Stimulated activated CD8-positive, alpha-beta memory T cell treated with anti-CD3 and anti-CD28 coated beads, Interleukin-7, amount 100 ng/mL, for 1 hour (primary cell): ENCODE measurements at places on chromosomes 4 and X.

GRCh38 chrX:7112071-7112470 is 35.4 kb upstream of the STS start:
- DNase-seq = no peak

- no peak for DNase-seq
These were observed 221.7 kb downstream of the BCOR start for GRCh38 chrX:39875834-39876628.

DNA sequence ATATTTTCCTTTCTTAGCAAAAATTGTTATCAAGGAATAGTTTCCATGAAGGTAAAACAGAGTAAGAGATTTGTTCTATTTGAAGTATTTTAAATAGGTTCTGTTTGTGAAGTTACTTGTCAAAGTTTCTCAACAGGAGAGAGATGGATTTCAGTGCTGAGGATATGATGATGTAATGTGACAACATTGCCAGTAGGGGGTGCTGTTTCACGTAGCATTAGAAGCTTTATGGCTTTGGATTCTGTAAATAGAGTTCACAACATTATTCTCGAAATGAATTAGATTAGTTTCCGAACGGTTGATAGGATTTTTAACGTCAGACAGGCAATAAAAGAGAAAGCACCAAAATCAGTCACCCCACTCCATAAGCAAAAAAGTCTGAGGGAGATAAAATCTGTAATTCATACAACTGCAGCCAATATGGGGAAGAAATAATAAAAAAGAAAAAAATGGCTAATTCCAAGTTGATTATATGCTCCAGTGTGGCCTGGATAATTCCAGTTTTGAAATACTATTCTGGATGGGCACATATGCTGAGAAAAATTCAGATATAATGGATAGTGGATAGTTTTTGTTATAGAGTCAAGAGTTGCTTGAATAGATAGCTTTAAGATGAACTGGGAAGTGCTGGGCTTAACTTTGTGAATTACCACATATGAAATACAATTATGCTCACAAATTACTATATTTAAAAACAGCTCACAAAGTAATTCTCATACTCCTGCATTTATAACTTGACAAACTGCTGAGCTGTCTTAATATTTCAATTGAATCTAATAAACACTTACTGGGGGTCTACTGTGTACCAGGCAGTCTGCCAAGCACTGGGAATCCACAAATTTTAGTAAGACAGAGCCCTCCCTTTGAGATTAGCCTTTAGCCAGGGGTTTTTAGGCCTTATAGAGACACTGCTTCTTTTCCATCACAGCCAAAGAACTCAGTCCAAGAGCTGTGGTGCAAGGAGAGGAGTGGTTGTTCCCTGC is 109.1 kb downstream of the GPAT3 start:
- no peak for DNase-seq

GRCh38 chr4:7539659-7540058 is 104.9 kb upstream of the PSAPL1 start:
- peak; percentile 5 for DNase-seq

GRCh38 chrX:37961118-37961517 is 45.2 kb upstream of the SYTL5 start:
- DNase-seq = no peak
